NCI-H1436 (cell line): ENCODE measurements at places on chromosomes 11 and 22.

- DNase-seq: no peak
Observed at GRCh38 chr11:3627291-3627690, 14.5 kb downstream of the ART5 start.

- DNase-seq: no peak
Observed at GRCh38 chr22:34800260-34800980, 265.5 kb upstream of the ISX start.

DNA sequence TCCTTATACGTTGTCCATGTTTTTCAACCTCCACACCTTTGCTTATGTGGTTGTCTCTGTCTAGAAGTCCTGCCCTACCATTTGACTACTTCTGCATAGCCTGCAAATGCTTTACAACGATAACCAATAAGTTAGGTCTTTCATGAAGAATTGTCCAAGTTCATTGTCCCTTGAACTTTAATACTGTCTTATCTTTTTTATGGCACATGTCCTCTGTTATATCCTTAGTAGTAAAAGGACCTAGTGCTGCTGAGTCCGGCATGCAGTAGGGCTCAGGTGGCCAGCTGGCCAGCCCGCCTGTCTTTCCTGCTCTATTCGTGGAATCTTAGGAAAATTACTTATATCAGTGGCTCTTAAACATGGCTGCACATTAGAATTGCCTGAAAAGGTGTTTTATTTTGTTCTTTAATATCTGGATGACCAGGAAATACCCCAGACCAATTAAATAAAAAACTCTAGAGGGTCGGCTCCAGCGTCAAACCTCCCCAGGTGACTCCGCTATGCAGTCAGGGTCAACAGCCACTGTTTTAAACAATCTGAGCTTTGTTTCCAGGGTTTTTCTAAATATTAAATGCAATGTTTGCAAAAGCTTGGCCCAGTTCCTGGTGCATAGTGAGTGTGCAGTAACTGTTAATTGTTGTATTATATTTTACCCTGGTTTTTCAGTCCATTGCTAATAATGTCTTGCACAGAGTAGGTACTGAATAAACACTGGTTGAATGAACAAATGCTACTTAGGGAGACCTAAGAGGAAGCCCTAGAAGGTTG lies 64.6 kb upstream of the SESN3 start:
- no peak for DNase-seq

DNA sequence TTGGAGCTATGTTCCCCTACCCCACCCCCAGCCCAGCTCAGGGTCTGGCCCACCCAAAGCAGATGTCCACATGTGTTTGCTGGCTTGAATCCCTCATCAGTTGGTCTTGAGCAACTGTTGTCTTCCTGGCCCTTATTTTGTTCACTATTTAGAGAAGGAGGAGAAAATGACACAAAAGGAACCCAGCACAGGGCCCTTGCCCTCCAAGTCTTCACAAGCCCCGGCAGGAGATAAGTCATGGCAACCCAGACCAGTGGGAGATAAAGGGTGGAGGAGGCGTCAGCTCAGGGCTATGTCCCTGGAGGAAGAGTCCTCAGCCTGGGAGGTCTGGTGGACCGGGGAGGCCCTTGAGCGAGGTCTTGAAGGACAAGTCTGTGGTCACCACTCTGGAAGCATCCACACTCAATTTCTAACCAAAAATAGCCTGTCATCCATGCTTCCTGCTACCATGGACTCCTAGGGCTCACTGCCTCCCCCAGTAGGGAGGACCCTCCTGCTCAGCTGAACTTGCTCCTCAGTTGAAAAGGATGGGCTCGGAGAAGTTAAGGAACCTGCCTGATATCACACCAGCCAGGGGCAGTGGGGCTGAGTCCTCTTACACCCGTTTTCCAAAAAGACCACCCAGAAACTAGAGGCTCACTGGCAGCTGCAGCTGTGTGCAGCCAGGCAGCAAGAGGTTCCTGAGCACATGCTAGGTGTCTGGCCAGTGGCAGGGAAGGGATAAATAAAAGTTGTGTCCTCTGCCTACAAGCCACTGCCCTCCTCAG lies 1.8 kb upstream of the RAB3IL1 start:
- no peak for DNase-seq

GRCh38 chr11:61158691-61159381 lies 2.4 kb downstream of the VPS37C start:
- DNase-seq: no peak
